ENCODE measurements at places on chromosomes 16 and 17.

DNA sequence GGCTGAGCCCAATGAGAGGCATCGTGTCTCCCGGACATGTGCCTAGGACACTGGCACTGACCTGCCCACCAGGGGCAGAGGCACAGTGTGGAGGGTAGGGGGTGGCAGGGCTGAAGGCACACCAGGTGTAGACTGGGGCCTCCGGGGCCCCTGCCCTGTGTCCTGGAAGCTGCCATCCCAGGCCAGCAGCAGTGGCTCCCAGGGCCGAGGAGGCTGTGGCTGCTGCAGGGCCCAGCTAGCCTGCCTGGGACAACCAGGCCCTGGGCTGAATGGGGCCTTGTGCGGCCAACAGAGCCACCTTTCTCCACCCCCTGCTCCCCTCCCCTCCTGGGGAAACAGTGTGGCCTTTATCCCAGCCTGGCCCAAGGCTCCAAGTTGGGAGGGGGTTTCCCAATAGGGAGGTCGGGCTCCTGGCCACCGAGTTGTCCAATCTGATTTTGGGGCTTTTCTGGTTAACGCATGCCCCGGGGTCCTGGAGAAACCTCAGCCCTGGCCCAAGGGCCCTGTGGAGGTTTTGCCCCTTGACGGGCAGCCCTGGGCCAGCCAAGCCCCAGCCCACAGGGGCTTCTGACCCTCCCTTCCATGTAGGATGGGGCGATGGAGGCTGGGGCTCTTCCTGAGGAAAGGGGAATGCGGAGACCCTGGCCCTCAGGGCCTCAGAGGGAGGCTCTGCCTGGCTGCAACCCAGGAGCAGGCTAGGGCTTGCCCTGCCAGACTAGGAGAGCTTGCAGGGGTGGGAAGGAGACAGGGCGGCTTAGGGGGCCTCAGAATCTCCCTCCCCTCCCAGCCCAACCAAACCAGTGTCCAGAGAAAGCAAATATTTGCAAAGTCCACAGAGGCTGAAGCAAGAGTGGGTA is 4.2 kb downstream of the MTSS2 start:
- no peak for DNase-seq

- DNase-seq: no peak
These were observed 53.9 kb downstream of the OR1D5 start for GRCh38 chr17:3009411-3009920.

DNA sequence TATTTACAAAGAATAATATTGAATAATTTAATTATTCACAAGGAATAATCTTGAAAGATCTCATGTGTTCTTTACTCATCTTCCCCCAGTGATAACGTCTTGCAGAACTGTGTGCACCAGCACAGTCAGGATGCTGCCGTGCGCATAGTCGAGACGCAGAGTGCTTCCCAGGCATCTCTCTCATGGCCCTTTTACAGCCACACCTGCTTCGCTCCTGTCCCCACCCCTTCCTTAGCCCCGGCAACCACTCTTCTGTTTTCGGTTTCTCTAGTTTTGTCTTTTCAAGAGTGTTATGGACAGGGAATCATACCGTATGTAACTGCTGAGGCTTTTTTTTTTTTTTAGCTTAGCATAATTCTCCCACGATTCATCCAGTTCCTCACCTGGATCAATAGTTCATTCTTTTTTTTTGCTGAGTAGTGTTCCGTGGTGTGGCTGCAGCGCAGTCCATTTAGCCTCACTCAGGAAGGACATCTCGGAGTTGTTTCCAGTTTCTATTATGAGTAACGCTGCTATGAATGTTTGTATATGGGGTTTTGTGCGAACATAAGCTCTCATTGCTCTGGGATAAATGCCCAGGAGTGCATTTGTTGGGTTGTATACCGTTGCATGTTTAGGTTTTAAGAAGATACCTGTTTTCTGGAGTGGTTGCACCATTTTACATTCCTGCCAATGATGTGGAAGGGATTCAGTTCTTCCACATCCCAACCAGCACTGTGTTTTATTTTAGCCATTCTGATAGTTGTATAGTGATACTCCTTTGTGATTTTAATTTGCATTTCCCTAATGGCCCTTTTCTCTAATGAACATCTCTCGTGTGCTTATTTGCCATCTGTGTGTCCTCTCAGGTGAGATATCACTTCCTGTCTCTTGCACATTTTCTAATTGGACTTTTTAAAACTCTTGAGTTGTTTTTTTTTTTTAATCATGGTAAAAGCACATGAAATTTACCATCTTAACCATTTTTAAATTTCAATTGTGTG is 47.6 kb downstream of the SEC14L1 start:
- no peak for DNase-seq

DNA sequence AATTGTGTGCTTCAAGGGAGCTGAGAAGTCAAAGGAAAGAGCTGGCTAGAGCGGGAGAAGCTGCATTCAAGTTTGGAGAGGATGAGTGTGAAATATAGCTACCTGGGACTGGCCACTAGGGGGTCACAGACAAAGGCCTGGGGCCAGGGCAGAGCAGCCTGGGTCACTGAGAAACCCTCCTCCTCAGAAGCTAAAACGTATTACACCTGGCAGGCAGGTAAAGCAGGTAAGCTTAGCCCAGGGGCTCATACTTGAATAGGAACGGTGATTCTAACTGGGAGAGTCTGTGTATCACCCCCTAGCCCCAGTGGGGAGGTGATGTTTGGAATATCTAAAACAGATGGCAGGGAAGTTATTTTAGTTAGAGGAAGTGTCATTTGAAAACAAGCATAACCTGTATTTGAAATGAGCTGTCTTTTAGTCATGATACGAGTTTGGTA is 6.8 kb downstream of the KRT37 start:
- peak; percentile 51 for DNase-seq

DNA sequence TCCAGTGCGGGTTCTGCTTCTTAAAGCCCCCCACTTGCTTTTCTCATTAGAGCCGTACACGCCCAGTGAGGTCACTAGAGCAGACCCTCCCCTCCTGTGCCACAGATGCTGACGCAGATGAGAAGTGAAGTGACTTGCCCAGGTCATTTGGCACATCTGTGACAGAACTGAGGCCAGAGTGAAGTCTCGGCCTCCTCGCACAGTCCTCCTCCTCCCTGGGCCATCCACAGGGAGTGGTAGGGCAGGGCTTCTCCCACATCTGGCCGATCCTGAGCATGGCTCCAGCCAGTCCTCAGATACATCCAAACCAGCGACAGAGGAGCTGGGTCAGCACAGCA is 15.3 kb upstream of the TBX2 start:
- DNase-seq: no peak

GRCh38 chr17:82302991-82303943 is 14.1 kb downstream of the CD7 start:
- no peak for DNase-seq

- DNase-seq: no peak
These were observed 111.1 kb downstream of the AIPL1 start for GRCh38 chr17:6323626-6324356.

DNA sequence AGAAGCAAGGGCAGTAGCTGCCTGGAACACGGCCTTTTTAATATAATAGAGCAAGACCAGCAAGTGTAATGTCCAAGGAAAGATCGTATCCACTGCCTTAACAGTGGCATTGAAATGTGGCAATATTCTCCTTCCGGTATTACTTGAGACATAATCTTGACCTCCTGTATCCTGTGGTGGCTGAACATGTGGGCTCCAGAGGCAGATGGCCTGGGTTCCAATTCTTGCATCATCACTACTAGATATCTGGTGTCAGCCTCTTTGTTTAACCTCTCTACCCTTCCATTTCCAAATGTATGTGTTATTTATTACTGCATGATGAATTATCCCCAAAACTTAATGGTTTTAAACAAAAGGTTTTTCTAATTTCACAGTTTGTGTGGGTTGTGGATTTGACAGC is 3.5 kb upstream of the CDYL2 start:
- no peak for DNase-seq

DNA sequence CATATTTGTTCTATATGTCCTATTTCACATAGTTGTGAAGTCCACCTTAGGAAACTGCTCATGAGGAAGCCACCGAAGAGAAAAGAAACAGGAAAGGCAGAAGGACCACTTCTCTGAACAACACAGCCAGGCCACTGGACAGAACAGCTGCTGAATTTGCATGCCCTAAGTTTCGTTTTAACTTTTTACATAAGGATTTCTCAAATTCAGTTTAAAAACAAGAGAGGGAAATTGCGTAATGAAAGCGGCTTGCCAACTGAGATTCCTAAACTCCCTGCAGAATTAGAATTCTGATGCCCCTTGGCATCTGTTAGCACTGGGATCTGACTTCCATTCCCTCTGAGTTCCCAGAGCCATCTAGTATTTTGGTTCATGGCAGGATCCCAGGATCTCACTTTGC is 5.0 kb upstream of the CCL8 start:
- DNase-seq: peak; percentile 23
